Activated CD4-positive, CD25-positive, alpha-beta regulatory T cell treated with anti-CD3 and anti-CD28 coated beads, Interleukin-2, amount 50 U/mL, for 24 hours (primary cell): ENCODE measurements at places on chromosomes 2 and 18.

DNA sequence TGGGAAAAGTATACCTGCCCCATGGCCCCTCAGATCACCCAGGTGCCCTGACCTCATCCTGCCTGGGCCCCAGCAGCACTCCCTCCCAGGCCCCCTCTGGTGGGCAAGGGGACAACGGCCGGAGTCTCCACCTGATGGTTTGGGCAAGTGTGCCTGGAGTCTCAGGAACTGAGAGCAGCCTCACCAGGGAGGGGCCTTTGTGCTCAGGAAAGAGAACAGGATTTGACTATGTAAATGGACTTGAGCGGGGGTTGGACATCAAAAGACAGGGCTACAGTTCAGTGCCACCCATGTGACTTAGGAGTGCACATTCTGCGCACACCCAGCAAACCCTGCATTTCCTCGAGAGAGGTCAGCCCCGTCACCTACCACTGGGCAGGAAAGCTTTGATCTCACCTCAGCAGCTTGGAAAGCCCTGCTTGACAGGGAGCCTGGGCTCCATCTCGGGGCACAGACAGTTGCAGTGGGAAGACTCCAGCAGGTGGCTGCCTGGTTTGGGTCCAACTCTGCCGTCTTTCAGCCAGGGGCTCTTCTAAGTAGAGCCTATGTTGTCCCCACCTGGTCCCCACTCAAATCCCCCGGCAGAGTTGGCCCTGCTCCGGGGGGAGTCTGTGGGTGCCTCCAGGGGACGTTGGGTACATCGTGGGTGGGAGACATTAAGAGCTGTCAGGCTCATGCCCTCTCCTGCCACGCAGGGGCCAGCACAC, 3.3 kb downstream of the INPP5D start:
- no peak for ATAC-seq

DNA sequence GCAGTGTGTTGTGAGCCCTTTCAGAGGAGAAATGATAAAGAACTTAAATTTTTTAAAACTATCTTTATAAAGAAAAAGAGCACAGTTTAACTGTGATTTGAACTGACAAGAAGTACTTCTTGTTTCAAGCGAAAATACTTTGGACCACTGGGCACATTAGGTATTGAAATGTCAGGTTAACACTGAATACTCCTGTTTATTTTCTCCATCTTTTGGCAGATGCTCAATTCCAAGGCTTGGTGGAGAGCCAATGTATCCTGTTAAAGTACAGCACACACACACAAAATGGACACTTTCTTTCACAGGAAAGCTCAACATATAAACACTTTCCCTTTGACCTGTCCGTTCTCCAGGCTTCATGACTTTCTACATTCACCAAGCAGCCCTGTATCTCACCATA, 32.6 kb upstream of the SP3 start:
- no peak for ATAC-seq

GRCh38 chr18:27363872-27364271, 178.8 kb upstream of the CHST9 start:
- no peak for ATAC-seq

DNA sequence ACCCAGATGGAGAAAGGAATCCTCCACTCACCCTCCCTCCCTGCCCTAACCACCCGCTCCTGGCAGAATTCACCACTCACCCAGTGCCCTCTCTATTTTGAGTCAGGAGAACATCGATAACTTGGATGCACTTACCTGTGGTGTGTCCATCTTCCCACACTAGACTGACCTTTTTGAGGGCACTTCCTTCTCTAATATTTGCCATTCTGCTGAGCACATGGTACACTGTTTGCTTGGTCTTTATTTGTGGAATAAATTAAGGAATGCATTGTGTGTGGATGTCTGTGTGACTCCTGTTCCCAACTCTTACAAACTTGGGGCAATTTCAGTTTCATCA, 133.7 kb downstream of the ACKR3 start:
- no peak for ATAC-seq

GRCh38 chr18:21168880-21169279, 57.3 kb upstream of the ROCK1 start:
- no peak for ATAC-seq
